GM04503 (cell line): ENCODE measurements at places on chromosomes 16 and 17.
A peak's percentile ranks its signal among the peaks of the same experiment; 100 is the strongest.

GRCh38 chr16:89155851-89156739, 15.5 kb upstream of the CDH15 start:
- DNase-seq: peak; percentile 13

DNA sequence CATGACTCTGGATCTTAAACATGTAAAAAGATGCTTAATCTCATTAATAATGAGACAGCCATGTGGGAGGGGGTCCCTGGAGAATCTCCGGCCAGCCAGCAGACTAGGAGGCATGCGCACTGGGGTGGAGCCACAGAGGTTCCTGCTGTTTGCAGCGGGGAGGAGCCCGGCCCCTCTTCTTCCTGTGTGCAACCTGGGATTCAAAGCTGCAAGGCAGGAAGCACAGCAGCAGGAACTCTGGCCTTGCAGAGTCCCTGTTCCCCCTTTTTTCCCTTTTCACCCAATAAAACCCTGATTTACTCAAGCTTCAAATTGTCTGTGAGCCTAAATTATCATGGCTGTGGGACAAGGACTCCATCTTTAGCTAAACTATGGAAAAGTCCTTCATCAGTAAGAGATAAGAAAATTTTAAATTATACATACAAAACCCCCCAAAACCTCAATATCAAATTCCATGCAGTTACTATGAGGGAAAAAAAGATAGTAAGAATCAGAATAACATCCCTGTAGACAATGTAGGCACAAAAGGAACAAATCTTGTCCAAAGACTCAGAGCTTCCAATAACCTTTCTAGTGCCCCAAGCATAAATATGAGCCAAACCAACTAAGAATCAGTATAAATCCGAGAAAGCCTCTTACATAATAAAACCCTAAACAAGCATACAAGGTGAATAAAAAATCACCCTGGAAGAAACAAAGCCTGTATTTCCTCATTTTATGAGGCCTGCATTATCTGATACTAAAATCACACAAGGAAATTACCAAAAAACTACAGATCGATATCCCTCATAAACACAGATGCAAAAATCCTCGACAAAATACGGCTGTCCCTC, 12.1 kb downstream of the CFDP1 start:
- no peak for DNase-seq

DNA sequence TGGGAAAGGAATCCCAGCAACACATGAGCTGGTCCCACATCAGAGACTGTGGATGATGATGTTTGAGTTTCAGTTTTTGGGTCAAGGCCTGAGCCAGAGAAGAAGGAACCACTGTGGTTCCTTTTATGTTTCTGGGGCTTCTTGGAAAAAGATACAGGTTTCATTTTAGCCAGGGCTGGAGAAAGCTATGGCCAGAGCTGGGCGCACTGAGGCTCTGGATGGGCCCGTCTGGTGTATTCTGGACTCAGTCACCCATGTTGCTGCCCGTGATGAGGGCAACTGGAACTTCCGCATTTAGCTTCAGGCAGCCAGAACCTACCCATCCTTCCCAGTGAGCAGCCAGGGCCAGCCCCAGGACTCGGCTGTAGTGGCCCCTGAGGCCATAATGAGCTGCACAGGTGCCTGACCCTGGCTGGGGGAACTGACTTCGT, 15.0 kb upstream of the PITPNA start:
- no peak for DNase-seq

GRCh38 chr16:2058872-2059271, 11.1 kb downstream of the TSC2 start:
- no peak for DNase-seq

DNA sequence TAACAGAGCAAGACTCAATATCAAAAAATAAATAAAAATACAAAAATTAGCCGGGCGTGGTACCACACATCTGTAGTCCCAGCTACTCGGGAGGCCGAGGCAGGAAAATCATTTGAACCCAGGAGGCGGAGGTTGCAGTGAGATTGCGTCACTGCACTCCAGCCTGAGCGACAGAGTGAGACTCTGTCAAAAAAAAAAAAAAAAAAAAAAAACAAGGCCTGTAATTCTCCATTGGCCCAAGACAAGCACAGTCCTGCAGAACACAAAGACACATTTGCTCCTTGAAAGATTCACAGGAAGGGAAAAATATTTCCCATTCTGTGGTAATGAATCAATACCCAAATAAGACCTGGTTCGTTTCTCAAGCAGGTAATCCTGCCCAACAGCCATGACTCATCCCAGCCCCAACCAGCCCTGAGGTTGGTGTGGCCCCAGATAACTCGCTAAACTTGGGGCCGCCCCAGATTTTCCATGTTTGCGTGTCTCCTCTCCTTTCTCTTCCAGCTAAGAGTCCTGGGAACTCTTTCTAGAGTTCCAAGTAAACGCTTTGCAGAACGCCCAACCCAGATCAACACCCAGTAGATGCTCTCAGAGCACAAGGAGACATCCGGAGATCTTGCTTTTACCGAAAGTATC, 40.3 kb upstream of the SNN start:
- no peak for DNase-seq

DNA sequence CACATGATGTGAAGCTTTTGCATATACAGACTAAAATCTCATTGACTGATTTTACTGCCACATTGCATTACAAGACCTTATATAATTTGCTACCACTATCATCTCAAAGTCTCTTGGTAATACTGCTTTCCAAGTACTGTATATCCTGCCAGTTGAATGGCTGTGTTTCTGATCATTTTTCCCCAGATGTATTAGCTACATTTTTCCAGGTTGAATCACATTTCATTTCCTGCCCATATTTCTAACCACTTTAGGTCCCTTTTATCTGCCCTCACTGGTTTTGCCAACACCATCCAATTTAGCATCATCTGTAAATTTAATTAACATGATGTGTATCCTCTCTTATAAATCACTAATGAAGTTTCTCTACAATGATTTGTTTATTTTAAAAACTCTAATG, 365.7 kb upstream of the PMFBP1 start:
- DNase-seq: no peak

- DNase-seq: no peak
These were observed 97.3 kb upstream of the GOT2 start for GRCh38 chr16:58831386-58831785.

DNA sequence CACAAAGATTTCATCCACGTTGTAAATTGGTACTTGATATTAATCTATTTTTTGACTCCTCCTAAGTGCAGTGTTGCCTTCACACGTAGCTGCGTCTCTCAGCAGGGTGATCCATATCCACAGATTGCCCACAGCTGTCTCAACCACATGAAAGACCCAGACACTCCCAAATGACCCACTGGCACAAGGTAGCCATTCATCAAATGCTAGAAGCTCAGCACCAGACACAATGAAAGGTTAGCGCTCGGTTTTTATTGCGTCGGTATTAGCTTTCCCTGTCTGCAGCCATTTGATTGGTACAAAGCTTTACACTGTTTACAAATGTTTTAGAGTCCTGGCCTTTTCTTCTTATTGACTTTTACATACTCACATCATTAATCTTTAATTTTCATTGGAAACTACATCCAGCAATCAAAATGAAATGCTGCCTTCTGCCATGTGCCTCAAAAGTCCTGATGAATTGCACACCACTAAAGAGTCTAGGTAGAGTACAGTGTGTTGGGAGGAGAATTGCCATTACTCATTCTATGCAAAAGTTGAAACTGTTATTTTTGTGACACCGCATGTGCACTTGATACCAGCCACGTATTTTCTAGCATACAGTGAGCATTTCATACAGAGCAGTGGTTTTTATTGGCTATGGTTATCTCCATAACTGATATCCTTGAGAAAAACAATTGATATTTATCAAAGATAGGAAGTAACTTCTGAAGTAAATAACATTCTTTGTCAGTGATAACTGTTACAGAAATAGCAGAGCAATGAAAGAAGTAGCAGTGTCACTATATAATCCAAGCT, 127.3 kb upstream of the NUDT7 start:
- no peak for DNase-seq

- no peak for DNase-seq
These were observed 18.7 kb downstream of the DUS2 start for GRCh38 chr16:68041783-68042182.

DNA sequence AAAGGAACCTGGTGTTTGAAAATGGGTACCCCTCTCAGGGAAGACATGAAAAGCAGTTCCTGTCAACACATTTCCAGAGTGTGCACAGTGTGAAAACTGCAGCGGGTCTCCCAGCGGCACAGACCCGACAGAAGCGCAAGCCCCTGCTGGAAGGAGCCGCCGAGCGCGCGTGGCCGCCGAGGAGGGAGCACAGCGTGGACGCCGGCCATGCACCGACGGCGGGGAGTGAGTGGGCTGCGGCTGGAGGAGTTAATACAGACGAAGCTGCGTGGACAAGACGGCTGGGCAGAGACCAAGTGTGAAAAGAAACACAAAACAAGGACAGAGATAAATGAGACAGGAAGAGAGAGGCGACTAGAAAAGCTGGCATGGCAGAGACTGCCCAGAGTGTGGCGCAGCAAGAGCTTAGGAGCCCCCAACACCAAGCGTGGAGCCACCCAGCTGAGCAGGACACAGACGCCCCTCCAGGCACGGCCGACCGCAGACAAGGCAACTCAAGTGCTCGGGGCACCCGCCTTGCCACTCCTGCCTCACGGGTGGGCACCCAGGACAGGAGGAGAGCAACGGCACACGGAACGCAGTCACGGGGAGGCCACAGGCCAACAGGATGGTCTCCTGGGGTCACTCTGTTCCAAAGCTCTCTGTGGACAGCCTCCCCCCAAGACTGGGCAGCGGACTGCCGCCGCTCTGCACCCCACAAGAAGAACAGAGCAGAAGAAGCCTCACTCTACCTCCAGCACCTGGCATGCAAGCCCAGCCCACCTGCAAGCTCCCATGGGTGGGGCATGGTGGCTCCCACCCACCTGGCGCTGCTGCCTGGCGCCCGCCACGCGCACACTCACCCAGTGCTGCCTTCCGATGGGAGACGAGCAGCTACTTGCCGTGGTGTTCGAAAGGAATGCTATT, 16.5 kb downstream of the SLC16A3 start:
- no peak for DNase-seq

DNA sequence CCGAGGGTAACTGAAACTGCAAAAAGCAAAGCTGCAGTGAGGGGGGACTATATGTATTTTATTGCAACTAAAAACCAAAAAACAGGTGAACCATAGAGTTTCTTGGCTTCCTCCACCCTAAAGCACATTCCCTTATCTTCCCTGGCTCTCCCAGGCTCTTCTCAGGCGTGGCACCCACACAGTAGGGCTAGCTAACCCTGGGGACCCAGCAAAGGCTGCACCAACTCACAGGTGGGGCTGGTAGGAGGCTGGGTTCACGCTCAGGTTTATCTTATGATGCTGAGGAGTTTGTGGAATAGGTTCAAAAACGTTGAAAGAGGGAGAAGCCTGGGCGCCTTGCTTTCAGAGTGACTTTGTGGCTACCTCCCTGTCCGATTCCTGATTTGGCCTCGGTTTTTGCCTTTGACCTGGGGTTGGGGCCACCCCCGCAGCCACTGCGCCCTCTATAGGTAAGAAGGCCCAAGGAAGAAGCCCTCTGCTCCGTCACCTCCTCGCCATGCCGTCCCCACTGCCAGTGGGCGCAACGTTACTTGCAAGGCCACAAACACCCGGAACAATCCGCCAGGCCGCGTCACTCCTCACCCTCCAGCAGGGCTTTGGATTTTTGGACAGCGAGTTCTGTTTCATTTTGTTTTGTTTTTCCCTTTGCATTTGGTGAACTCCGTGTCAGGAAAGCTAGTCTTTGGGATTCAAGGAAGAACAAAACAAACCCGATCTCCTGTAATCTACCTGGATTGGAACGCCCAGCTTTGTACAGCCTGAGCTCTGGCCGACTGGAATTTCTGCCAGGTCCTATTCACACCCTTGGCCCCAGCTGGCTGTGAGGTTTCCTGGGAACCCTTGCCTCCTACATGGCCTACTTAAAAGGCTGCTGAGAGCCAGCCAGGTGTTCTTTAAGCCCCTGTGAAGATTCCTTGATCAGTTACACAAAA, 60.8 kb downstream of the TBC1D16 start:
- DNase-seq: no peak

- no peak for DNase-seq
These were observed 36.8 kb upstream of the LYRM9 start for GRCh38 chr17:27930000-27930399.

- DNase-seq: no peak
These were observed 151.2 kb downstream of the CMIP start for GRCh38 chr16:81595629-81596292.

DNA sequence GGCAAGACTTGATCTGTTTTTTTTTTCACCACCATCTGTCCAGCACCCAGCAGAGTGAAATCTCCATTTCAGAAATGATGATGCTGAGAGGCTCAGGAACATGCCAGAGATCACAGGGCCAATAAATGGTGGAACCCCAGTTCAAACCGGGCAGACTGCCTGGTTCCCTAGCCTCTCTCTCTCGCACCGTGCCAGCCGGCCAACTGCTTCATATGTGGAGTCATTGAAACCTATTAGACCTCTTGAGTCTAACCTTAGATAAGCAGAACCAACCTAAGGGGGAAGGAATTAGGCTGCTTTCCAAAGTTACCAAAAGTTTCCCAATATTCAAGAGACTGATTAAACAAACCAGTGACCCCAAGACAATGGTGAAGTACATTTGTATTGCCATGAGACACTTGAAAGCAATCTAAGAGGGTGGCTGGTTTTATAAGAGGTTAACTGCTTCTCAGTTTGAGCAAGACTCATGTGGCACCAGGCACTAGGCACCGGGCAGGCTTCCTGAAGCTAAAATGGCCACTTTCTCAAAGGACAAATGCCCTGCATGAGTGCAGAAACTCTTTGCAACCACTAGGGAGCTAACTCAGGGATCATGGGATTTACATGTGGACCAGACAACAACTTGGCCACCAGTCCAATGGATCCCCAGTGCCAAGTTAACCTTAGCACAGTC, 18.4 kb downstream of the TOX3 start:
- no peak for DNase-seq

DNA sequence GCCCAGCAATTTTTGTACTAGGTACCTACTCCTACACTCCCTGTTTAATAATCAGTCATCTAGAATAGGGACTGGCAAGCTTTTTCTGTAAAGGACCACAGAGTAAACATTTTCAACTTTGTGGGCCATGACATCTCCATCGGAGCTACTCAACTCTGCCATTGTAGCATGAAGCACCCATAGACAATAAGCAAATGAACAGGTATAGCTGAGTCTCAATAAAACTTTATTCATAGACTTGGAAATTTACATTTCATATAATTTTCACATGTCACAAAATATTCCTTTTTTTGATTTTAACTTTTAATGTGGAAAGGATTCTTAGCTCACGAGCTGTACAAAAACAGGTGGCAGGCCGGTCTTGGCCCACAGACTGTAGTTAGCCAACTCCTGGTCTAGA, 345.8 kb downstream of the SOX9 start:
- no peak for DNase-seq

DNA sequence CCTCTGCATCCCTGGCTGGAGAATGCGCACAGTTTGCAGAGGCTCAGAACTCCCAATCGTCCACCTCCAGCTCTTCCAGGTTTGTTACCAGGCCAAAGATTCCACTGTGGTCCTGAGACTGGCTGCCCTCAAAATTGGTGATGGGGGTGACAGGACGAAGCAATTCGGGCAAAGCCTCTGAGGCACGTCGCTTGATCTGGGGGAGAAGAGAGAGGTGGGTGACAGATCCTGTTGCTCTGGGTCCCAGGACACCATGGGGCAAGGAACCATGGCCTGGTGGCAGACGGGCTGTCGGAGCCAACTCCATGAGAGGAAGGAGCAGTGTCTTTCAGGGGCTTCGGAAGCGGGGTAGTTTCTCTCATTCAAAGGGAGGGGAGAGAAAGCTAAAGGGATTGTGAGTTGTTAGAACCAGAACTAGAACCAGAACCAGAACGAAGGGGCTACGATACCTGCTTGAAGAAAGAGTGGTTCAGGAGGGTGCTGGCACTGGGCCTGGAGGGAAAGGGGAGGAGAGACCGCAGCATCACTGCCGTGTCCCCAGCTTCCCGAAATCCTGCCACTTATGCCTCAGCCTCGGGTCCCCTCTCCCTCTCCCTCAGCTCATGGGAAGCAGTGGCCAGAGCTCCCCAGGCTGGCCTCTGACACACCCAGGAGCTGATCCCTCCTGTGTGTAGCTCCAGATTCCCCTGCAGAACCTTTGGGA, 3.8 kb upstream of the LIMD2 start:
- DNase-seq: no peak
